ENCODE measurements at places on chromosomes 3 and 15.

GRCh38 chr15:26157081-26157480 lies 294.0 kb upstream of the ATP10A start:
- DNase-seq, result peak; percentile 6

- DNase-seq, result no peak
These were observed 136.4 kb downstream of the MAGI1 start for GRCh38 chr3:65902304-65902793.

DNA sequence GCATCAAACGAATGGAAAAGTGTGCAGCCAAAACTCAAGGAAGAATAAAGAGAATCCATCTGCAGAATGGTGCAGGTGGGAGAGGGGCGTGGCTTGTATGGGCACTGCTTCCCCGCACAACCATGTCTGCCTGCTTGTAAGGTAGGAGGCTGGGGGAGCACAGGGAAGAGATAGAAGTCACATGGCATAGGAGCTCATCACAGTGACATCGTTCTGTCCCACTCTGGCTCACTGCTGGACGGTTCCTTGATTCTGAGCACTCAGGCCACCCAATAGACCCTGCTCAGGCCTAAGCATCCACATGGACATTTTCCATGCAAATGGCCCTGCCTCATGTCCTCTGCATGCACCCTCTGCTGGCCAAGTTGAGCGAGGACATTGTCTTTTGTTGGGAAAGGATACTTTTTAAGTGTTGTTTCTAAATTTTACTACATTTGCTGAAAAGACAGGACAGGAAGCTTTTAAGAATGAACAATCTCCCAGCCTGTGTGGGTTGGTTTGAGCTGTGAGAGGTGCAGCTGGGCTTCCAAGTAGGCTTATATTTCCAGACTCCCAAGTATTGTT lies 3.1 kb downstream of the MYLK start:
- DNase-seq, result no peak

DNA sequence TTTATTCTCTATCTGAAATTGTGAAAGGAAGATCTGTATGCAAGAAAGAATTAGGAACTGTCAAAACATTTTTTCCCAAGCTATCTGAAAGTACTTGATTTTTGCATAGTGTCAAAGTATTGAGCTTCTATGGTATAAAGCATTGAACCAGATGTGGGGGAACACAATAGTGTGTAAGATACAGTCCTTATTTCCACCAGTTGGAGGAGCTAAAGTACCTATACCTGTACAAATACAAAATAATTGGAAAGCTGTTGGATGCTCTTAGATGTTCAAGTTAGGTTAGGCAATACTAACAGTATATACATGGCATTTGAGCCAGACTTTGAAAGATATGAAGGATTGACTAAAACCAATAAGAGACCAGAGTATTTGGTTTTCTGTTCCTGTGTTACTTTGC lies 148.4 kb downstream of the B3GALNT1 start:
- DNase-seq, result no peak

GRCh38 chr3:126024049-126024854 lies 55.3 kb downstream of the ROPN1B start:
- no peak for DNase-seq

- no peak for DNase-seq
These were observed 1051.8 kb upstream of the CFAP20DC start for GRCh38 chr3:60101621-60102020.

DNA sequence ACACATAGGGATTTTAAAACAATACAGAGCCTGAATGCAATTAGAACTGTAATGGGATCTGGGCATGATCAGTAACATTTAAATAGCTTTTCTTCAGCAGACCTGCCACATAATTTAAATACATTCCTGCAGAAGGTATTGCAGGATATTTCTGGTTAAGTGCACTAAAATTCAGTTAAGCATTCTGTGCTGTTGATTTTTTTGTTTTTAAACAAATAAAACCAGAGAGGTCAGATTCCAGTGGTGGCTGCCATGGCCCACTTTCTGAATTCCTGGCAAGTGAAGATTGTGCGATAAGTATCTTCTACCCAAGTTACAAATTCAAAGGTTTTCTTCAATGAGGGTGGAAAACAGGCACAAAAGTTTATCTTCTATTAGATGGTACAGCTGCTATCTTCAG lies 98.7 kb downstream of the RAP2B start:
- no peak for DNase-seq

- DNase-seq, result no peak
These were observed 26.3 kb downstream of the BMF start for GRCh38 chr15:40082195-40082883.

DNA sequence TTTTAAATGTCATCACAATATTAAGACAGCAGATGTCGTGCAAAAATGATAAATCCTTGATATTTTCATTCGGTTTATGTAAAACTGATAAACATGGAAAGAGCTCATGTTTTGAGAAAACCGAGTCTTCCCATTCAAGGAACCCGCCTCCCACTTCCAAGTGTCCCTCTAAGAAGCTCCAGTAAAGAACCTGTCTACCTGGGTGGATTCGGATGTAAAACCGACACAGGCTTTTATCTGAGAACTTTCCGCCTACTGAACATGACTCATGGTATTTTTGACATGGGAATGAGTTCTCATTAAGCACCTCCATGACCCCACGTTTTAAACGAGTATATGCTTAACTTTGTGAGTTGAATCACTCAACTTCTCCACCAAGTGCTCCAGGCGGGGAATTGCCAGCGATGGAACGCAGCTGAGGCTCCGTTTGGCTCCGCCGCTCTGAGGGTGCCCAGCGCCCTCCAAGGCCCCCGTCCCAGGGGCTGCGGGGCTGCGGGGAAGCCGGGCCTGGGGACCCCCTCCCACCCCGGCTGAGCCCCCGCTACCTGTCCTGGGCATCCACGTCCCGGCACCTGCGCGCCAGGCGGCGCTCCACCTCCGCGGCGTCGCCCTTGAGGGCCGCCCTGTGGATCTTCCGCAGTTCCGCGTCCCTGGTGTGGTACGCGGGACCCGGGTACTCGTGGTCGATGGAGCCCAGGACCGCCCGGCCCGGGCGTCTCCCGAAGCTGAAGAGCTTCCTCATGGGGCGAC lies 119.9 kb downstream of the LMLN start:
- DNase-seq, result peak; percentile 18

DNA sequence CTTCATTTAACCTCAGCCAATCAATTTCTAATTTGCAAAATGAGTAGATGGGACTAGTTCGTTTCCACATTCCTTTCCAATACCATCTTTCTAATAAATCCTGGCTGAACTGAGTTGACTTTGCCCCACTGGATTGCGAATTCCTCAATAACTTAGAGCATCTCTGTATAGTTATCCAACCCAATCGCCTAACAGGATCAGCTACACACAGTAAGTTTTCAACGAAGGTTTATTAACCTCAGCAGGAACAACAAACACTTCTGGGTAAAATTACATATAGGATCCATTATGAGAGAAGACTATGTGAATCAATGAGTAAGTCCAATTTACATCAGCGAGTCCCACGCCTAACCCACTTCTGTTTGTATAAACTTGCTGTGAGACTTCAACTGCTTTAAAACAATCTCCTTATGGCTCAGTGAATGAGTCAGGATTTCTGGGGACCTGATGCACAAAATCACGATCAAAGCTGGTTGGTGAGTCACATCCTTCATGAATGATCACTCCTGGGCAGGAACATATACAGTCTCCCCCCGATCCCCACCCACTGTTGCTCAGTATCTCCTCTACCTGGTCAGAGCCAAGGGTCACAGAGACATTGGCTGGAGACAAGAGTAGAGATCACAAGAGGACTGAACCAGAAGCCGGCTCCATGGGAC lies 142.8 kb downstream of the EDEM1 start:
- DNase-seq, result no peak

DNA sequence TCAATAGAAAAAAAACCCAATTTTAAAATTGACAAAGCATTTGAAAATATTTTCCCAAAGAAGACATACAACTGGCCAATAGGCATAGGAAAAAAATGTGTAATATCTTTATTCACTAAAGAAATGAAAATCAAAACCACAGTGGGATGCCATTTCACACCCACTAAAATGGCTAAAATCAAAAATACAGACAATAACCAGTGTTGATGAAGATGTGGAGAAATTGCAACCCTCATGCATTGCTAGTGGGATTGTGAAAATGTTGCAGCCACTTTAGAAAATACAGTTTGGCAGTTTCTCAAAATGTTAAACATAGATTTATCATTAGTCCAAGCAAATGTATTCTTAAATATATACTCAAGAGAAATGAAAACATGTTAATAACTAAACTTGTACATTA lies 315.1 kb upstream of the GPR149 start:
- no peak for DNase-seq

DNA sequence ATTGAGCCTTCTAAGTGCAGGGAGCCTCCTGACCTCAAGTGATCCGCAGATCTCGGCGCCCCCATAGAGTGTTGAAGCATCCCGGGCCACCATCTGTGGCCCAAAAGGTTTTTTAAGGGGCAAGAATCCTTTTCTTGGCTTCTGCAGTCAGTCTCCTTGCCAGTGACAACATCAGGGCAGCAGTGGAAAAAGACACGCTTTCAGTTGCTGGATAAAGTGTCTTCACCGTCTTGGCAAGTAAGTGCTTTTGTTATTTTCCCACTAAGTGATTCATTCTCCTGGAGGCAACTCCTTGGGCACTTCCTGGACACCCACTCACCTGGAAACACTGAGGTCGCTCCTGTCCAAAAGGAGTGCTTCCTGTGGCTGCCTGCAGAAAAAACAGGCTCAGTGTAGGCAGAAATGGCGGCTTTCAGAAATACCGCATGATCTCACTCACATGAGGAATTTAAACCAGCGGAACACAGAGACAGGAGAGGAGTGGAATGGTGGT lies 71.7 kb upstream of the ABHD2 start:
- no peak for DNase-seq

DNA sequence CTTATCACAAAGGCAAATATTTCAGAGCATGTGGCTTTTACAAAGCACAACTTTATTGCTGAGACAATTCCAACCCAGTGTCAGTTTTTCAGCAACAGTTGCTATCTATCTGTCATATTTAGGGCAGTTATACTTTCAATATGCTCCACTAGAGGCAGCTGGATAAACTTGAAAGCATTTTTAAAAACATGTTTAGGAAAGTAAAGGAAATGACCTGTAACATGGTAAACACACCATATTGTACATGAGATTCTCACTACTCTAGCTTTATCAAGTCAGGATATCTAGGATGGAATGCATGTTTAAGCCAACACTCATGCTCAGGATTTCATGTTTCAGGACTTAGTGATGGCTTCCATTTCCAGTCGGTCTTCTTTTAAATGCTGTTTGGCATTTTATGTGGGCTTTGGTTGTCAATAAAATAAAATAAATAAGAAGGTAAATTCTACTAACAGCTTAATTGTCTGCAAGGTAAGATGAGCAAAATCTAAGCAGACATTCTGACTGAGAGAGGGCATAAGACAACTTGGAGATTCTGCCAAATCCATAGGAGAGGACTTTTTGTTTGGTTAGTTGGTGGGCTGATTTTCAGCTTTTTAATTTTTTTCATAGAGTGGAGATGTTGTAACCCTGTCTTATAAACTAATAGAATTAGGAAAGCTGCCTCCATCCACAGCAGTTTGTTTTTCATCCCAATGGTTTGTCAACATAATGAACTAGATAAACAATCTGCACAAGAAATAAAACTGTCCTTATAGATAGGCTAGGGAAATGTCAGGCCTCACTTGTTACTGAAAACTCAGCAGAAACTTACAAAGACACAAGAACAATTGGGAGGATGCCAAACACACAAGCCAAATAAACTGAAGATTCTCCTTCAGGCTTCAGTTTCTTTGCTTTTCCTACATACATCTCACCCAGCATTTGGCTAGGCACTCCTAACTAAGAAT lies 63.4 kb upstream of the CPB1 start:
- DNase-seq, result no peak

GRCh38 chr3:60657972-60658371 lies 593.3 kb downstream of the FHIT start:
- no peak for DNase-seq

GRCh38 chr3:65619888-65620287 lies 418.8 kb downstream of the MAGI1 start:
- peak; percentile 37 for DNase-seq

GRCh38 chr3:135165260-135165659 lies 370.2 kb downstream of the EPHB1 start:
- DNase-seq, result no peak

DNA sequence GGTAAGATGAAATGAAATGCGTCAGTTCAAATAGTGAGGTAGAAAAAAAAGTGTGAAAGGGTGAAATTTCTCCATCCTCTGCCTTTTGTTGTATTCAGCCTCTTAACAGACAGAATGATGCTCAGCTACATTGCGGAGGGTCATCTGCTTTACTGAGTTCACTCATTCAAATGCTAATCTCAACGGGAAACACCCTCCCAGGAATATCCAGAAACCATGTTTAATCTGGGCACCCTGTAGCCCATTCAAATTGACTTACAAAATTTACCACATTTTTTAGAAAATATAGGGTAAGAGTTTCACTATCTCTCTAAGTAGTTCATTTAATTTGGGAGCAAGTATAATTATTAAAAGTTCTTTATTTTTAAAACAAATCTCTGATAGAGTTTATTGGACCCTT lies 42.9 kb downstream of the C3orf38 start:
- no peak for DNase-seq

DNA sequence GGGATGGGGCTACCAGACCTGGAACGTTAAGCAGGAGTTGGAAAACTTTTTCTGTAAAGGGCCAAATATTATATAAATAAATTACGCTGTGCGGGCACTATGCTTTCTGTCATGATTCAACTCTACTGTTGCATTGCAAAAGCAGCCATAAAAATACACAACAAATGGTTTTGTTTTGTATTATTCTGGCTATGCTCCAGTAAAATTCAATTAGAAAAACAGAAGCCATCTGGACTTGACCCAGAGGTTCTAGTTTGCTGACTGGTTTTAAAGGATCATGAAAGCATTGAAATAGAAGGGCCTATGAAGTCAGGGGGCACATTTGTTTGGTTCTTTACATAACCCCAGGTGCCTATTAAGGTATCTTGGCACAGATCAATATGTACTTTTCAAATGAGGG lies 647.4 kb upstream of the LMCD1 start:
- DNase-seq, result no peak

DNA sequence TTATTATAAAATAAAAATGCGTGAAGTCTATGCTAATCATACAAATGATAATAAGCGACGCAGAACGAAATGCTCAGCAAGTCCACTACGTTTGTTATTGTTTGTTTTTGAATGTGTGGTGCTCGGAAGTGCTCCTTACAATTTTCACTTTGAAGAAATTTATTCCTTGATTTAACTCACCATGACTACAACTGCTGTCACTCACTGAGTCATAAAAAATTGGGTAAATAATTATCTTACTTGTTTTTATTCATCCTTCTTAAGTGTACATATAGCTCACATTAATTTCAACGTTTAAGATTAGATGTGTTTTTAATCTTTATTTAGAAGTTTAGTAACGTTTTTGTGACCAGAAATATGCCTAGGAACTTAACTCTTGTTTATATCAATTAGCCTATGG lies 66.7 kb upstream of the NANOGP8 start:
- no peak for DNase-seq

DNA sequence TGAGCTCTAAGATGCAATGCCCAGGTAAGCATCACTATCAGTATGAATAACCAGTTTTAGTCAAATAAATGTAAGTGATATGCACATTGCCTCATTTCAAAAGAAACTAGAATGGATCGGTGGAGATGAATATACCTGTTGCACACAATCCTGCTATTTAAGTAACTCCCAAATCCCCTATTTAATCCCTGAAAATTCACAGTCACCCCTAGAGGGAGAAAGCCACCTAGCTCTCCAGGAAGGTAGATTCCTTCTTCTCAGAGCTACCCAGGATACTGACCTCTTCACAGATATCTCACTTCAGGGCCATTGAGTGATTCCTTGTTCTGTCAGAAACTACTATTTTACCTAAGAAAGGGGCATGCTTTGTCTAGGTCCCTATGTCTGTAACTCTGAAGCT lies 11.7 kb downstream of the LSAMP start:
- DNase-seq, result no peak

- no peak for DNase-seq
These were observed 38.0 kb downstream of the SRPRB start for GRCh38 chr3:133843634-133844033.

All from hippocampal formation (tissue), 2 donors.